RPMI7951 (cell line): ENCODE measurements at places on chromosomes 3 and 15. TPM values are rescaled to one million over a fixed set of nuclear protein-coding genes. Genes with fewer than 3 reads are reported as not detected.

Gene ITIH4
- total RNA-seq = 0.48 and 0.68 TPM in 2 replicates

Gene RBPMS2
- not detected in 2 replicates for total RNA-seq

DNA sequence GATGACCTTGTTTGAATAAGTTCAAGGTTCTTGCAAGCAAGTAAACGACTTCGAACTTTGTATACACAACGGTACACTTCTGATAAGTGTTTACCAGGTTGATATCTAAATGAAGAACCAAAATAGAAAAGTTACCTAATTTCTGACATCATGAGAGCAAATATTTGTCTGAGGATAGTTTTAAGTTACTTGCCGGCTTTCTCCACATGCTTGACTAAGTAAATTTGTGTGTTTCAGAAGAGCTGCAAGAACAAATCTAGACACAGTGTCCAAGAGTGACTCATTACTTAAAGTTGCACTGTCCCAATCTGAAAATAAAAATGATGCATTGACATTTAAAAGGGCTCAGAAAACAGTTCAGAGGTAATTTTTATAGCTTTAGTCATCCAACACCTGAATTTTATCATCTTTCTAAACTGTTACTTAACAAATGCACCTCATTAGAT lies 115.1 kb downstream of the HERC1 start:
- DNase-seq = peak; percentile 11

- DNase-seq = no peak
These were observed 16.7 kb upstream of the EIF1B start for GRCh38 chr3:40292637-40293349.

Gene SLC12A1
- 0.10 TPM in 1 of 2 replicates, not detected in the other for total RNA-seq

Gene ADIPOQ
- total RNA-seq = not detected in 2 replicates

GRCh38 chr3:138846262-138846791 lies 11.6 kb upstream of the PIK3CB start:
- DNase-seq = no peak

DNA sequence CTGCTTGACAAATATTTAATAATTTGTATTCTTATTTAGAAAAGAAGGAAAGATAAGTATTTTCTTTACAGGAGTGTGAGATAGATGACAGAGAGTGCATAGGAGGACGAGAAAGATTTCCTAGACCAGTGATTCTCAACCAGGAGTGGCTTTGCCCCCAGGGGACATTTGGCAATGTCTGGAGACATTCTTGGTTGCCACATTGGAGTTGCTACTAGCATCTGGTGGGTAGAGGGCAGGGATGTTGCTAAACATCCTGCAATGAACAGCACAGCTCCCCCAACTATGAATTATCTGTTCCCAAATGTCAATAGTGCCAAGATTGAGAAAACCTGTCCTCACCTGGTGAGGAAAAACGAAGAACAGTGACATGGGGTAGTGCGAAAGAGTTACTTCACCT lies 30.8 kb upstream of the MINAR1 start:
- peak; percentile 7 for DNase-seq

- no peak for DNase-seq
These were observed 3.1 kb upstream of the MECOM start for GRCh38 chr3:169666376-169667165.
